Hepatocyte (in vitro differentiated cells): ENCODE measurements at places on chromosomes 2 and 18.

DNA sequence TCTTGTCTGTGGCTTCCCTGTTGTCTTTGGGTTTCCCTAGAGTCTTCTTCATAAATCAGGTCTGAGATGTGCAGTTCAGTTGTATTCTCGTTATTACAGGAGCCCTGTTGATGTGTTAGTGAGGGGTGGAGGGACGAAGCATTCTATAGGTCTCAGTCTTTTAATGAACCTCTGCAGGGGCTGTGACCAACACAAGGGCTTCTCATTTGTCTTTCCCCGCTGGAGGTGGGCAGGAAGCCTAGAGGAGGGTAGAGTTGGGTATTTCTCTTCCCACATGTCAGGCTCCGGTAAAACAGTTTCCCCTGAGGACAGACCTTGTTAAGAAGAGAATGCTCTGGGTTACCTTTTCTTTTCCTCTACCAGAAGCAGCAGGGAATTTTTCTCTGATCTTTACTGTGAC is 31.2 kb downstream of the PROC start:
- no peak for DNase-seq
- H3K27ac ChIP-seq = no peak overlapping the region
- peaks cover 5% of the 10 kb centered on the region for H3K4me1 ChIP-seq
- no peak overlapping the region for H3K4me3 ChIP-seq

- H3K4me3 ChIP-seq = no peak overlapping the region
- no peak for DNase-seq
- H3K27me3 ChIP-seq = no peaks in the 10 kb centered on the region
- no peaks in the 10 kb centered on the region for H3K4me1 ChIP-seq
These were observed 16.0 kb downstream of the CEP192 start for GRCh38 chr18:13007248-13007560.

- DNase-seq = no peak
- H3K27ac ChIP-seq = no peak overlapping the region
- H3K4me3 ChIP-seq = no peak overlapping the region
- no peaks in the 10 kb centered on the region for H3K36me3 ChIP-seq
- no peaks in the 10 kb centered on the region for H3K4me1 ChIP-seq
These were observed 123.4 kb downstream of the MRO start for GRCh38 chr18:50696436-50696835.

- H3K27ac ChIP-seq = no peak overlapping the region
- H3K27me3 ChIP-seq = no peaks in the 10 kb centered on the region
- peaks cover 4% of the 10 kb centered on the region for H3K4me1 ChIP-seq
- no peaks in the 10 kb centered on the region for H3K36me3 ChIP-seq
- H3K4me3 ChIP-seq = no peak overlapping the region
These were observed 45.5 kb downstream of the CERS6 start for GRCh38 chr2:168501466-168502065.

DNA sequence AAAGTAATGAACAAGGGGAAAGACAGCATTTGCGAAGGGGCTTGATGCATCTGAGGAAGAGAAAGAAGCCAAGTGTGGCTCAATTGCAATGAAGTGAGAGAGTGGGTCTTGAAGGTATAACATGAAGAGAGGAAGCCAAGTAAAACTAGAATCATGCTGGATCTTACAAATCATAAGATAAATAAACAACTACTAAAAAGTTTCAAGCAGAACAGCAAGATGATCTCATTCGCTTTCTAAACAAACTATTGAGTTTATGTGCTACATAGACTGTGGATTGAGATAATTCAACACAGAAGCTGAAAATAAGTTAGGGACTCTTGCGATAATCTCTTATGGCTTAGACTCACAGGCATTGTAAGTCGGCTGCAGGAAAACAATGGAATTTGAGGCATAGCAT is 1310.5 kb upstream of the NRXN1 start:
- DNase-seq = no peak
- no peaks in the 10 kb centered on the region for H3K27me3 ChIP-seq
- H3K4me3 ChIP-seq = no peak overlapping the region
- no peaks in the 10 kb centered on the region for H3K36me3 ChIP-seq
- no peak overlapping the region for H3K27ac ChIP-seq
